ENCODE measurements at places on chromosomes 5 and 9.
A peak's percentile ranks its signal among the peaks of the same experiment; 100 is the strongest.

DNA sequence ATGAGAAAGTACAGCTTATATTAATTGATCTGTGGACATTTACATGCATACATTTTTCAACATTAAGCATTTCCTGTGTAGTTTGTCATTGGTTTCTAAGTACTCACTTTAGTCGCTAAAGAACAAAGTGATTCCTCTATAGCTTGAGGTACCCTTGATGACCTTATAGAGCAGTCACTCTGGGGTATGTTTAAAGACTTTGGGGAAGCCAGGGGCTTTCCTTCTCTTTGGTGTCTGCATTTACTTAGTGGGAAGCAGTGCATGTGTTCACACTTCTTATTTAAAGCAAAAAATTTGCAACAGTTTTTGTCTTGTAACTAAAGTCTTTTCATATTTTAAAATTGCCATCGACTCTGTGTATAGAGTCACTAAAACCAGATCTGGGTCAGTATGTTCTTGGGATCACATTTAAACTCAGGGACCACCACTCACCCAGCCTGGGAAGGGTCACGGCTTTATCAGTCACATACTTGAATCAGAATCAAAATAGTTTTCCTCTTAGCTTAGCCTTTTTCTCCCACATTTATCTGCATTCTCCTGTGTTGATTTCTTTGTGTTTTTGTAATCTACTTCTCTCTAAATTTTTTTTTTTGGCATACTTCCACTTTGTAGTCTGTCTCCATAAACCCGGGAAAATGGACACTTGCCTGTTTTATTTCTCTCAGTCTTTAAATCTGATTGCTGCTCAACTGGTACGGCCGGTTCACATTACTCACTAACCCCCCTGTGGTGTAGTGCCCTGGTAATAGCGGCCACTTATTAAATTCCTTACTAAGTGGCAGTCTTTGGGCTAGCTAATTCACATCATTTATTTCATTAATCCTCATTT lies 143.9 kb upstream of the FBN2 start:
- DNase-seq = no peak

DNA sequence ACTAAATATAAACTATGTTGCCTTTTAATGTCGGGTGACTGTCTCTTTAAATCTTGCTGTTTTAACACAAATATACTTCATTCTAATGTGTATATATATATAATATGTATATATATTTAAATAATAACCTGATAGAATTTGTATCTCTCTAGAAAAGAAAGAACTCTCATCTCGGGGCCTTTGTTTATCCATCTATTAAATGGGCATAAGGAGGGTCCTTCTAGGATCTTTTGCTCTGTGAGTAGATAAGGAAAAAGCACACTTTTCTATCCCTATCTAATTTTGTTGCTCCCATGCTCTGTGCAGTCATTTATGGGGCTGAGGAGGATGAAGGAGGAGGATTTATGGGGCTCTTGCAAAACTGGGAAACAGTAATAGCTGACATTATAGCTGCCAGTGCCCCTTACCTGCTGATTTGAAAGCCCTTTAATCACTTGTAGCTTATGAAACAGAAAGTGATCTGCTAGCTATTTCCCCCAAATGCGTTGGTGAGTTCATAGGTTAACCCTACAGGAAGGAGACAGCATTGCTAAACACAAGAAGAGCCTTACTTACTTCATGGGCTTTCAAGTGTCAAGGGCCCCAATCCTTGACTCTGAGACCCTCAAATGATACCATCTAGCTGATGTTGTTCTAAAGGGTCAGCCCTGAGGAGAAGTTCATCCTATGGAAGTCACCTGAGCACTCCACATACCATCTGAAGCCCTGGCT lies 5.8 kb upstream of the PPARGC1B start:
- DNase-seq = no peak

GRCh38 chr9:123437201-123437600 lies 81.2 kb downstream of the CRB2 start:
- no peak for DNase-seq

GRCh38 chr9:36815023-36815422 lies 219.0 kb downstream of the PAX5 start:
- DNase-seq = no peak

DNA sequence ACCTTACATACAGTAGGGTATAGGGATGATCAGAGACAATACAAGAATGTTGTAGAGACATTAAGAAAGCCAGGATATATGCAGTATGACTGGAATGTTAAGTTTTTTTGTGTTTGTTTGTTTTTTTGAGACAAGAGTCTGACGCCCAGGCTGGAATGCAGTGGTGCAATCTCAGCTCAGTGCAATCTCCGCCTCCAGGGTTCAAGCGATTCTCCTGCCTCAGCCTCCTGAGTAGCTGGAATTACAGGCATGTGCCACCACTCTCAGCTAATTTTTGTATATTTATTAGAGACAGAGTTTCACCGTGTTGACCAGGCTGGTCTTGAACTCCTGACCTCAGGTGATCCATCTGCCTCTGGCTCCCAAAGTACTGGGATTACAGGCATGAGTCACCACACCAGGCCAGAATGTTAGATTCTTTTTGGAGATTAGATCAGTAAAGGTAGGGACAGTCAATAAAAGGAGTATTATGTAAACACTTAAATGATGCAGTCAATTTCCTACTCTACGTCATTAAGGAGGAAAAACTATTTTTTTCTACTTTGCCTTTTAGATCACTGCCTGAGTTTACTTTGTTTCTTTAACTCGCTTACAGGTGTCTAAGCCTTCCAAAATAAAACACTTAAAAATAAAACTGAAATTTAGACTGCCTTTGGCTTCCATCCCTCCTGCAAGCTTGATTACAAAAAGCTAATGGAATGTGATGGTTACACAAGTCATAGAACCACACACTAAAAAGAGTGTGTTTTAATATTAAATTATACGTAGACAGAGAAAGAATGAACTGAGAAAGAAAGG lies 6.8 kb upstream of the HNRNPA0 start:
- DNase-seq = no peak

DNA sequence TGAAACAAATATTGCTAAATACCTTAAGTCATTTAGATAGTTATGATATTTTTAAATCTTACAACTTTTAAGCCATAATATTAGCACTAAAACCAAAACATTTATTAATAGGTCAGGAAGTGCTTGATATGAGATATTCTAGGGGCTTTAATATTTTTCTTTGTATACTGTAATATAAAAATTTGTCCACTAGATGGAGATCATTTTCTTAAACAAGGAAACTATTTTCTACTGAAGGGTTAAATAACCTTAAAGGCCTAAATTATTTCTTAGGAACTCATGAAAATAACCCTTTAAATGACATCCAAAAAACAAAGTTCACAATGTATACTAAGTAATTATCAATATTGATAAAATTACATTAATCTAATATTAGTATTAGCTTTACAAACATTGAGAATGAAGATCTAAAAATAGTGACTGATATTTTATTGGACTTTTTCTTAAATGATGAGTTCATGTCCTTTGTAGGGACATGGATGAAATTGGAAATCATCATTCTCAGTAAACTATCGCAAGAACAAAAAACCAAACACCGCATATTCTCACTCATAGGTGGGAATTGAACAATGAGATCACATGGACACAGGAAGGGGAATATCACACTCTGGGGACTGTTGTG lies 635.7 kb downstream of the RAB3C start:
- DNase-seq = peak; percentile 24

DNA sequence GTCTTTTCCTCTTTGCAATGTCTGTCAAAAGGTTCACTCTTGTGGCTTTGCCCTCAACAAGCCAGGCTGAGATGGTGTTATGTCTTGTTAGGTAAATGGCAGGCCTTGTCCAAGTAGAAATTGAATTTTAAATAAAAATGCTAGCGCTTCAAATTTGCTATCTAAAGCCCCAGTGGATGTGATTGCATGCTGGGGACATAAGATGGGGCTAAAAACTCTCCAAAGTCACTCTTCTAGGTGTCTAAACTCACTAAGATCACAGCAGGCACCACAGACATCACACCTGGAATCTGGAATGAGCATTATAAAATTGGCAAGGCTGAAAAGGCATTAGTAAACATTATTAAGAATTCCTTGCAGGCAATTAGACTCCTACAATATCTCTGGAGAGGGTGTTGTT lies 262.7 kb upstream of the CLINT1 start:
- DNase-seq = no peak
